ENCODE measurements at places on chromosomes 2 and 18.

DNA sequence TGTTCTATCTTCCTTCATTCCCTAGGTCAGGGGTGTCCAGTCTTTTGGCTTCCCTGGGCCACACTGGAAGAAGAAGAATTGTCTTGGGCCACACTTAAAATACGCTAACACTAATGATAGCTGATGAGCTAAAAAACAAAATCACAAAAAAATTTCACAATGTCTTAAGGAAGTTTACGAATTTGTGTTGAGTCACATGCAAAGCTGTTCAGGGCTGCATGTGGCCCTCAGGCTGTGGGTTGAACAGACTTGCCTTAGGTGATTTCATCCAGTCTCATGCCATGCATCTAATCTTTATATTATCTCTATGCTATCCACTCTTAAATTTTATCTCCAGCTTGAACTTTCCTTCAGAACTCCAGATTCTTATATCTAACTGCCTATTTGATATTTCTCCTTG lies 80.1 kb downstream of the CCDC85A start:
- DNase-seq: no peak

DNA sequence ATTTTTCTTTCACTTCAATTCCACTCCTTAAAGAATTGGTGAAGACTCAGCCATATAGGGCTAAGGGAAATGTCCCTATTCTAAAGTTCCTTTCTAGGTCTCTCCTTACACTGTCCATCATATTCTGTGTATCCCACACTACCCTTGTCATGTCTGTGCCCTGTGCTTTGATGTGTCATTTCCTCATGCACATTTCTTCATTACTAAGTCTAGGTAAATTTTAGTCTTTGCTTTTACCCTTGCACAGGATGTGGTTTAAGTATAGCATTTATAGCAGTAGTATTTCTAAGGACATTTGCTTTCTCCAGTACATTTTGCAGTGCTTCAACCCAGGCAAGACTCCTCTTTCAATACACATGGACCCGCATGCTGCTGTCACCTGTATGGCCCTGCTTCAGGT lies 221.5 kb upstream of the ACVR2A start:
- DNase-seq: no peak

DNA sequence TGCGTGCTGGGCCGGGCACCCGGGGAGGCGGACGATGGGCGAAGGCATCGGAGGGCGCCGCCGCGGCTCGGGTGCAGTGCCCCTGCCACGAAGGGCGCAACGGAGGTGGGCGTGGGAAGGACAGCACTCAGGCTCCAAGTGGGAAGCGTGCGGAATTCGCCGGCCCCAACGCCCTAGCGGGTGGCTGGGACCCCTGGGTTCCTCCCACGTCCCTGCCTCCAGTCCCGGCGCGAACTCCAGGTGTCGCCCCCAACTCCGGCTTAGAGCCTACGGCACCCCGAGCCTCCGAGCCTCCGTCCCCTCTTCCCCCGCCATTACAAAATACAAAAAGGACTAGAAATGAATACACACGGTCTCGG lies 1.3 kb downstream of the CYP27C1 start:
- no peak for DNase-seq

DNA sequence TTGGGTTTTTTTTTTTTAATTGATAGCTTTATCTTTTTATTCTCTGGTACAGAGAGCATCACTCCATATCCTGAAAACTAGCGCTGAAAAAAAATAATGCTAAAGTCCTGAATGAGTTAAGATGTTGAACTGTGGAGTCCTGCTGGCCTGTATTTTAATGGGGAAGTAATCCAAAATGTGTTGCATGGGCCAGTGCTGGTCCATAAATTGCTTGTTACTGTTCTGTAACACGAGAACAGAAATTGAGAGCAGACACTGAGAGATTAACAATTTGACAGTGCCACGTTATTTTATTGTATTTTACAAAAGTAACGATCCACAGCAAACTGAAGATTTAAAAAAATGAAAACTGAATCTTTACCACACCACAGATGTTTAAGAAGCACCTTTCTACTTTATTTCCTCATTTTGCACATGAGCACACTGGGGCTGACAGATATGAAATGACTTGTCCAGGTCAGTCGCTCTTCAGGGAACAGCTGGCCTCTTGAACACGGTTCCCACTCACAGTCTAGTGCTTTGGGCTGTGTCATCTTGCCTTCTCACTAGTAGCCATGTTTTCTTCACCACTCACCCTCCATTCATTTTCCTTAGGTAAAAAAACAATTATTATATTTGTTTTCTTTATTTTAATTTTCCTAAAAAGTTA lies 35.3 kb downstream of the ZCCHC2 start:
- DNase-seq: no peak

DNA sequence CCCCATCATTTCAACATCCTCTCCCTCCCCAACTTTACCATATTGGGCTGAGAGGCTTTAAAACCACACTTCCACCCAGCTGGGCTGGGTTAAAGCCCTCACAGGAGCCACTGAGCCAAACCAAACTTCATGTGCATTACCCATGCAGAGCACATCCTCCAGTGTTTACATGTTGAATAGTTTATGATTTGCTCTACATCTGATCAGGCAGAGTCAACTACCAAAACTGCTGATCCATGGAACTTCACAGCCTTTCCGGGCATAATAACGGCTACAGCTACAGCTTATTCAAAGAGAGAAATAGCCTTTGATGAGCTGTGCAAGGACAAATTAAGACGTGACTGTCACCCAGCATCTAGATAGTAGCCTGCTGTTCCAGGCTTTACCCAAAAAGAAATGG lies 39.0 kb downstream of the MAIP1 start:
- no peak for DNase-seq

- no peak for DNase-seq
Observed at GRCh38 chr2:135386993-135387392, 144.0 kb downstream of the ZRANB3 start.

- DNase-seq: no peak
Observed at GRCh38 chr2:158089322-158089721, 12.4 kb upstream of the UPP2 start.

- DNase-seq: no peak
Observed at GRCh38 chr2:40184551-40184950, 267.3 kb downstream of the SLC8A1 start.

GRCh38 chr2:238294393-238295143 lies 6.2 kb upstream of the PER2 start:
- DNase-seq: no peak

- DNase-seq: no peak
Observed at GRCh38 chr2:161662373-161662772, 38.2 kb downstream of the SLC4A10 start.

GRCh38 chr2:110865188-110865587 lies 132.8 kb downstream of the ACOXL start:
- no peak for DNase-seq

DNA sequence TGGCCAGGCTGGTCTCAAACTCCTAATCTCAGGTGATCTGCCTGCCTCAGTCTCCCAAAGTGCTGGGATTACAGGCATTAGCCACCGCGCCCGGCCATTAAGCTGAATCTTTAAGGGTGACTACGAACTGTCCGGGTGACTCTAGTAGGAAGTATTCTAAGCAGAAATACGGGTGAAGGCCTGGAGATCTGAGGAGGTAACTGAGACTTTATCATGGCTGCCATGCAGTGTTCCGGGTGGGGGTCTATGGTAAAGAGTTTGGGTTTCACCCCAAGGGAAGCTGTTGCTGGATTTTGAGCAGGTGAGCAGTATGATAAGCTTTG lies 20.1 kb upstream of the ROCK2 start:
- no peak for DNase-seq
